Panc1 (cell line): ENCODE measurements at places on chromosomes 1 and 21. TPM values are rescaled to one million over a fixed set of nuclear protein-coding genes. Genes with fewer than 3 reads are reported as not detected.

GRCh38 chr1:20964540-20965484 lies 177.7 kb upstream of the HP1BP3 start:
- no peak for DNase-seq

SLAMF6 gene
- total RNA-seq, result not detected

DNA sequence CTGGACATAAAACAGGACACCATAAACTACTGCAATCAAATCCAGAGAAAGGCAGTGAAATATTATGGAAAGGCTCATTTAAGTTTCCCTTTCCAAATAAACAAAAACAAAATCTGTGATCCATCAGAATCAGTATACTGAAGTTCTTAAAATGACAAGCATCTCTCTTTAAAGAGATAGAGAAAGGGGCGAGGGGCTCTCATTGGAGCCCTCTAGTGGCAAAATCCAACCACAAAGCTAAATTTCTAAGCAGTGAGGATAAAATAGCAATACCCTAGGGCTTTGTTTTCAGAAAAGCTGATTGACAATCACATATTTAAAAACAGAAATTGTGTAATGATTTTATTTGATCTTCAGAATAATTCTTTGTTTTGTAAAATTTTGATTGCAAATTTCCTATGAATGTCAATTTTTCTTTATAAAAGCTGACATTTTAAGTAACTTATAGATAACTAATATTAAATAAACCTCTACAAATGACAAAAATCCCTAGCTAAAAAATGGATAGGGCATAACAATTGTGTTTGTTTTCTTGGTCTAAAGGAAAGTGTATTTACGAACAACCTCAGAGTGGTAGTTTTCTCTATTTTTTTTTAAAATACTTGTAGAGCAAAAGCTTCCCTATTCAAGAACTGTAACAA lies 138.2 kb downstream of the COL24A1 start:
- DNase-seq, result peak; percentile 54

DNA sequence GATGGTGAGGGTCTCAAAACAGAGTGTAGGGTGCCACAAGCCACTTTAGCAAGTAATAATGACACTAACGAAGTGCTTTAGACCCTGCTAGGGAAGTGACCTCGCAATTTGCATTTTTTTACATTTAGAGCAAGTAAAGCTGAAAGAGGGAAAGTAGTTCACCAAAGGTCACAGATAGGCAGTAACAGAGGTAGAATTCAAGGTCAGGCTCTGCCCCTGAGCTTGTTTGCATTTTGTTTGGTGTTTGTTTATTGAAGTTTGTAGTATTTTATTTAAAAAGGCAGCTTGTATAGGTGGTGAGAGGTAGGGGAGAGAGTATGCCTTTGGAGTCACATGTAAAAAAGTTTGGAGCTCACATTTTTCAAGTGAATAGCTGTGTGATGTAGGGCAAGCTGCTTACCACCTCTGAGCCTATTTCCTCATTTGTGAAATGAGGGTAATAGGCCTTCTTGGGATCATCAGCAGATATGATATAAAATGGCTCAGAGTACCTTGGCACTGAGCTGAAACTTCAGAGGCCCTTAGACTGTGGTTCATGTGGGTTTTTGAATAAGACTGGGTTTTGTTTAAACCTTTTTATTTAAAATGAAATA lies 142.5 kb downstream of the TRABD2B start:
- DNase-seq, result no peak

DNA sequence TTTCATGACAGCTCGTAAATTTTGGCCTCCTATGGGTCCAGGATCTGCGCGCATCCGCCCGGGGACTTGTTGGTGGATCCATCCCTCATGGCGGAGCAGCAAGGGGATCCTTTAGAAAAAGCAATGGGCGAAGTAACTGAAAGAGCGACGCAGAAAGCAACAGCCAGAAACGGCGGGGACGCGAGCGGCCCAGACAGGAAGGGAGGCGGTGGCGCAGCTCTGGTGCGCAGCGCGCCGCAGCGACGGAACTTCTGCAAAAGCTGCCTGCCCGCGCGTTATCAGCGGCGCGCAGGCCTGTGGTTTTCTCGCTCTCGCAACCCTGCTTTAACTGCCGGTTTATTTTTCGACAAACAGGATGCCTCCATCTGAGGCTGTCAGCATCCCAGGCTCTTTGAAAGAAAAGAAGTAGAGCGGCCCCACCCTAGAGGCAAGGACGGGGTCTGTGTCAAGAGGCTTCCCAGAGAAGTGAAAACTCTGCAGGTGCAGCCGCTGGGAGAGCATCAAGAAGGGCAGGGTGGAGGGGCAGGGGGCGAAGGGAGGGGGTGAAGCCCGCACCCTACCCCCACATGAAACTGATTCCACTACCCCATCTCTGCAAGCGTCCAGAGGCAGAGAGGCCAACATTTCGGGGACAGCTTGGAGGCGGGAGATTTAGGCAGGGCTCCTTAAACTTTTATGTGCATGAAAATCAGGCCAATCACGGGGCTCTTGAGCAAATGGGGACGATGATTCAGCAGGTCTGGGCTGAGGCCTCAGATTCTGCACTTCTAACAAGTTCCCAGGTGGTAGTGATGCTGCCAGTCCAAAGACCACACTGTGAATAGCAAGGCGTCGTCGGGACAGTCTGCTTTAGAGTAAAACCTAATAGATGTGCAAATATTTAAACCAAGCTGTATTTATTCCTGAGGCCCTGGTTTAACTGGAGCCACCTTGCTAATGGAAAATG lies 22.2 kb downstream of the RUNX1 start:
- DNase-seq, result no peak

- no peak for DNase-seq
Measured at GRCh38 chr1:24535021-24535424, 20.9 kb upstream of the NCMAP start.

GRCh38 chr1:22806584-22806983 lies 95.9 kb downstream of the EPHB2 start:
- no peak for DNase-seq

- DNase-seq, result no peak
Measured at GRCh38 chr1:247530785-247531184, 5.5 kb downstream of the OR2C3 start.

- no peak for DNase-seq
Measured at GRCh38 chr1:164756741-164757140, 197.8 kb downstream of the PBX1 start.

- DNase-seq, result no peak
Measured at GRCh38 chr1:44759077-44759476, 16.3 kb upstream of the RPS8 start.

DNA sequence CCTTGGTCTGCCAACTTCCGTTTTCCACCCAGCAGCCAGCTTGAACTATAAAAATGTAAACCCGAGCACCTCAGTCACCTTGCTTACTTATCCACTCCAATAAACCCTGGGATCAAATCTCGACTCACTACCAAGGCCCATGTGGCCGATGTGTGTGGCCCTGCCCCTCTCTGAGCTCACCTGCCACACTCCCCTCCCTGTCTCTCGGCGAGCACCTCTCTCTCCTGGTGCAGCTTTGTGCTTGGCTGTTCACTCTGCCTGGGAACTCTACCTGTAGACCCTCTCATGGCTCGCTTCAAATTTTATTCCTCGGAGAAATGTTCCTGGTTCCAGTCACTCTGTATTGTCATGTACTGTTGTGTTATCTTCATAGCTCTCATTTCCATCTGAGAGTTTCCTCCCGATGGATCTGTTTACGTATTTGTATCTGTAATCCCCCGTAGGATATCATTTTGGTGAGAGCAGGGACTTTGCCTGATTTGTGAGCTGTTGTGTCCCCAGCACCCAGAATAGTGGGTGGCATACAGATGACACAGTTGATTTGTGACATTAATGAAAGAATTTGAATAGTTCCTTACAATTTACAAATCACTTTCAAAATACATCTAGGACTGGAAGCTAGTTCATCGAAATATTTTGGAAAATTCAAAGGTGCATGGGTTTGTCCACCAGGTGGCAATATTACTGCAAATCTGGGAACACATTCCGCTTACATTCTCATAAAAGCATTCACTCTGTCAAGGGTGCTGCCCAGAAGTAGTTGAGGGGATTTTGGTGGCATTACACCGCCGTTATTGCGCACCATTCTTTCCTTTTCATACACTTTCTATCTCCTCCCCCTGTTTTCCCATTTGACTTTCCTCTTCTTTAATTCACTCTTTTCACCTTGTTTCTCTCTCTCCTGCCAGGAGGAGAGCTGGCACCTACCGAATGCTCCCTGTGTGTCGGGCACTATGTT lies 95.3 kb downstream of the ABCA4 start:
- DNase-seq, result peak; percentile 54

DNA sequence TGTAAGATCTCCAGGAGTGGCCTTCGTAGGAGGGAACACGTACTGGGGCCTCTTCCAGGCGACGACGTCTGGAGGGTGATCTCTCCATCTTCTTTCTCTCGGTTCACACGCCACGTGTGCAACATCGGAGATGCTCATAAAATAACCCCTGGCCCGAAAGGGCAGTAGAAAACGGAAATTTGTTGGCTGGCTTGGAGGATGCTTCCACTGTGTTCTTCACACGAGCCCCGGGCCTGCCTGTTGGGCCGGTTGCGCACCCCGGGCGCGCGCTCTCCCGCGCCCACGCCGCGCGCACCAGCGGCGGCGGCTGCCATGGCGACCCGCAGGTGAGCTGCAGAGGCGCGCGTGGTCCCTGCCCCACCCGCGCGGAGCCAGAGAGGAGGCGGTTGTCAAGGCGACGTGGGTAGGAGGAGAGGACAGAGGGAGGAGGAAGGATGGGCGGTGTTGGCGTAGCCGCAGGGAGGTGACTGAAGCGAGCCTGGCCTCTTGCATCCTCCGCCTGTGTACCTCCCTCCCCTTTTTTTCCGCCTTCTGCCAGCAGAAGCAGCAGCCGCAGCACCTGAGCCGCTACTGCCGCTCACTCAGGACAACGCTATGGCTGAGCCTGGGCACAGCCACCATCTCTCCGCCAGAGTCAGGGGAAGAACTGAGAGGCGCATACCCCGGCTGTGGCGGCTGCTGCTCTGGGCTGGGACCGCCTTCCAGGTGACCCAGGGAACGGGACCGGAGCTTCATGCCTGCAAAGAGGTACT lies at the start of gene ELAPOR1:
Gene ELAPOR1 (plus strand): TSS at position 526 of the 752 bp plus-strand sequence. CDS start 69 bp downstream, at position 595.
- DNase-seq, result no peak

- DNase-seq, result no peak
Measured at GRCh38 chr1:99170516-99170915, 93.8 kb upstream of the PLPPR4 start.

- DNase-seq, result no peak
Measured at GRCh38 chr1:222991908-222992307, 151.1 kb downstream of the TLR5 start.

LEPROT gene
- total RNA-seq, result 53.6 TPM

- no peak for DNase-seq
Measured at GRCh38 chr21:21668198-21668597, 670.0 kb downstream of the NCAM2 start.

DNA sequence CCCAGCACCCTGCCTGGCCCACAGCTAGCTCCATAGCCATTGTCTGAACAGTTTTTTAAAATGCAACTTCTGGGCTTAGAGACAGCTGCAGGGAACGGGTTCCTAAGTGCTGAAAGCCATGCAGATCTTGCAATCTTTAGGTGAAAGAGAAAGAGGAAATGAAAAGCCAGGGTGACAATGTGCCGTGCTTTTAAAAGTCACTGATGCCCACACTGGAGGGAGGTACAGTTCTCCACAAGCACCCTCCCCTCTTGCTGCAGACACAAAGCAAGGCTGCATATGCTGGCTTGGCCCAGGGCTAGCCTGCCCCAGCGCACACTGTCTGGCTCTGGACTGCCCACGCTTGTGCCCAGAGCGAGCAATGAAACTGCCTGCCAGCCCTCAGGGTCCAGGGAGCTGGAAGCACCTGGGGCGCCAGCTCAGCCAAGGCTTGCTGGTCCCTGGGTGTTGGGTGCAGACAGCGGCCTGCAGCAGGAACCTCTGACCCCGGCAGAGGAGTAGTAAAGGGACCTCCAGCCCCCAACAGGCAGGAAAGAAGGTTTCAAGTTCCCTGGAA lies 70.4 kb downstream of the AJAP1 start:
- no peak for DNase-seq

DNA sequence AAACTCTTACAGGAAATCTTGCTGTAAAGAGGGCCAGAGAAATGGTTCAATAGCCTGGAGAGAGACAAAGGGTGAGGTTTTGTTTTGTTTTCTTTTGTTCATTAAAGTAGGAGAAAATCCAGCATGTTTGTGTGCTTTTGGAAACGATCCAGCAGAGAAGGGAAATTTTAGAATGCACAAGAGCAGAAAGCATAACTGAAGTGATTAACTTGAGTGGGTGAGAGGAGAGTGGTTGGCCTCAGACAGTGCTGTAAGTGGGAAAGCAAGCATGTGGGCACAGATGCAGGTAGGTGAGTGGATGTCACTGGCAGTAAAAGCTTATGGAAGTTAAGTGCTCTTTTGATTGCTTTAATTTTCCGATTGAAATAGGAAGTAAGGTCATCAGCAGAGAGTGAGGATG lies 50.2 kb downstream of the EEIG2 start:
- no peak for DNase-seq

GRCh38 chr1:193320270-193320669 lies 133.9 kb upstream of the B3GALT2 start:
- no peak for DNase-seq

GRCh38 chr1:183274836-183275235 lies 88.8 kb downstream of the LAMC2 start:
- no peak for DNase-seq

DNA sequence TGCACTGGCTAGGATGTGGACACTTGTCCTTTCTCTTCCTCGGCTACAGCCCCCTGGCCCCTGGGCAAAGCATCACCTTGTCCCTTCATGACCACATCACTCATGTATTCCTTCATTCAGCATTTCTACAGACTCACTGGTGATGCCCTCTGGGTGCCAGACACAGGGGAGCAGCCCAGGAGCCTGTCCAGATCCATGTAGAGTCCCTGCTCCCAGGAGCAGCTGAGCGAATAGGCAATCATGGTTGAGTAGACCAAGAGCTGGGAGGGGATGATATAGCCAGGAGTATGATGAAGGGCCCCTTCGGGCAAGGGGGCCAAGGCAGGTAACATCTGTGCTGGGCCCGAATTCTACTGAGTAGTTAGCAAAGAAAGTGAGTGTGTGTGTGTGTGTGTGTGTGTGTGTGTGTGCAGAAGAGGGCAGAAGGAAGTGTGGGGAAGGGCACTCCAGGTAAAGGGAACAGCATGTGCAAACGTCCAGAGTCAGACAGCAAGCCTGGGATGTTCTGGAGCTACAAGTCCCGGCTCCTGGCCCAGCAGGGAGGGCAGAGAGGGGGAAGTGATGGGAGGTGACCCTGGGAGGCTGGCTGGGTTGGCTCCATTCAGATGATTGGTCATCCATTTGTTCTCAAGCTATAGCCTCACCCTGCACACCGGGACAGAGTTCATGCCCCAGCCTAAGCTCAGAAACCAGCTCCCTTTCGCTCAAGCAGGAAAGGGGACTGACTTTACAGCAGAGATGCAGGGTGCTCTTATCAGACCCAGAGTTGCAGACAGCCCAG lies 21.0 kb upstream of the PIK3CD start:
- no peak for DNase-seq
